Myocyte (in vitro differentiated cells): ENCODE measurements at places on chromosomes 6 and 20.

DNA sequence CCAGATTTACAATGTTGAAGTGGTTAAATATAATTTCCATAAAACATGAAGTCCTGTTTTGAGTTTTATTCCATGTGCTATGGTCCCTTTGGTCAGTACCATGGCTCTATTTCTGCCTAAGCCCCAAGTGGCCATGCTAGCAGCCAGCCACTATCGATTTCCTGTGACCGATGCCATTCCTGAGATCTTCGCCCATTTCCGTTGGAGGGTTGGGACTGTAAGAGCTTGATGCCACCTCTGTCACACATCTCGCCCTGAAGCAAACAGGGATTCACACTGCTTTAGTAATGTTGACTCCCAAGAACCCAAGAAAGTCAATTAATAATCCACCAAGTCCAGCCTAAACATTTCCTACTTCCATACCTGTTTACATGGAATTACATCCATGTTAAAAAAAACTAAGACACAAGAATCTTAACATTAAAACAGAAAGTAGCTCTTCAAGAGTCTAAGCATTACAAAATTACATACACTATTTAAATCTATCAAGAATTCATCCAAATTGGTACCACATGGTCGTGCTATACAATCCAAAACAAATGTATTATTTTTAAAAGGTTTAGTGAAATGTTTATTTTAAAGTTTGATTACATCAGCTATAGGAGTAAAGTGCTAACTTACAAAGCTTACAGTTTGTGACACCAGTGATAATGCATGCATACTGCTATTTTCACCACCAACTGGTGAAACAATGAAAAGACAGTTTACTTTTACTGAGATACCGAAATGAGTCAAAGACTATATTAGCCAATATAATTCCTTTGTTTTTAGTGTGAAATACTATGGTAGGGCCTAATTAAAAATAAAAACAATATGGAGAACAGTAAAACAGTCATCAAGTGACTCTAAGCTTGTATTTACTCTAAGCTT lies 2.5 kb downstream of the RBM39 start:
- peak; percentile 24 for DNase-seq

DNA sequence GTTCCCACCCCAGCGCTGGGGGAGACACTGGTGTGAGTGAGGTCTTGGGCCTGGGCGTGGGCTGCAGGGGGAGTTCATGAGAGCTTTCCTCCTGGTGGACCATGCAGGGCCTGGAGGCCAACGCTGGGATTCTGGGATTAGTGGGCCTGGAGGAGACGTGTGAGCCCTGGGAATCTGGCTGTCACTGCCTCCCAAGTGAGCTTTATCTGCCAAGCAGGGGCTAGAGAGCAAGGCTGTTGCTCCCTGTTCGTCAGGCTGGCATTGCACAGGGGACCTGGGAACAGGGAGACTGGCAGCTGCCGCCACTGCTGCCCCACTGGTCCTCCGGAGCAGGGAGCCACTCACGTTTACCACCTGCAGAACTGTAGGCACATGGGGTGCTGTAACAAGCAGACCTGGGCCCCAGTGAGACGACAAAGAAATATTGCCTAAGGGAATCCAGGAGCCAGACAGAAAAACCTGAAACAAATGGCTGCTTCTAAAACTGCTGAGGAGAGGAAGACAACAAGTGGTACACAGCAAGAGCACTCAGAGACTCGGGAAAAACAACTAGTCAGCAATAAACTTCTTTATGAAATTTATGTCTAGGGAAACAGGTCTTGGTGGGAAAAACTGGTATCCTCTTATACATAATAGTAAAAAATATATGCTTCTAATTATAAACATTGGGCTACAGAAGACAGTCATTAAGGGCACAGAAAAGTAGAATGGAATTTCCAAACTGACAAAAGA lies 45.2 kb downstream of the PPP1R3G start:
- no peak for DNase-seq

- no peak for DNase-seq
Observed at GRCh38 chr6:17242087-17242486, 39.1 kb upstream of the RBM24 start.

DNA sequence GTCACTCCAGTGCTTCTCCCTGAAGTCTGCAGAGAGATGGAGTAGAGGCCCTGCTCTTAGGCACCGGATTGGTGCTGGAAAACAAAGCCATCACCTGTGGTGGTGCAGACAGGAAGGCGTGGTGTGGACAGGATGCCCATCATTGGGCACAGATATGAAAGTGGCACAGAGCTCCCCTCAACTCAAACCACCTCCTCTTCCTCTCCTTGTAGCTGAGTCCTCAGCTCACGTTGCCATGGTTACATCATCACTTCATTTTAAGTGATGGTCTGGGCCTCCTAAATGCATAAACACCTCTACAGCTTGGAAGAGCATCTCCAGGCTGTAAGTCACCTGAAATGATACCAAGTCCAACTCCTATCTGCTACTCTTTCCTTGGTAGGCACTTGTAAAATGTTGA lies 8.0 kb upstream of the RTF2 start:
- DNase-seq, result no peak

DNA sequence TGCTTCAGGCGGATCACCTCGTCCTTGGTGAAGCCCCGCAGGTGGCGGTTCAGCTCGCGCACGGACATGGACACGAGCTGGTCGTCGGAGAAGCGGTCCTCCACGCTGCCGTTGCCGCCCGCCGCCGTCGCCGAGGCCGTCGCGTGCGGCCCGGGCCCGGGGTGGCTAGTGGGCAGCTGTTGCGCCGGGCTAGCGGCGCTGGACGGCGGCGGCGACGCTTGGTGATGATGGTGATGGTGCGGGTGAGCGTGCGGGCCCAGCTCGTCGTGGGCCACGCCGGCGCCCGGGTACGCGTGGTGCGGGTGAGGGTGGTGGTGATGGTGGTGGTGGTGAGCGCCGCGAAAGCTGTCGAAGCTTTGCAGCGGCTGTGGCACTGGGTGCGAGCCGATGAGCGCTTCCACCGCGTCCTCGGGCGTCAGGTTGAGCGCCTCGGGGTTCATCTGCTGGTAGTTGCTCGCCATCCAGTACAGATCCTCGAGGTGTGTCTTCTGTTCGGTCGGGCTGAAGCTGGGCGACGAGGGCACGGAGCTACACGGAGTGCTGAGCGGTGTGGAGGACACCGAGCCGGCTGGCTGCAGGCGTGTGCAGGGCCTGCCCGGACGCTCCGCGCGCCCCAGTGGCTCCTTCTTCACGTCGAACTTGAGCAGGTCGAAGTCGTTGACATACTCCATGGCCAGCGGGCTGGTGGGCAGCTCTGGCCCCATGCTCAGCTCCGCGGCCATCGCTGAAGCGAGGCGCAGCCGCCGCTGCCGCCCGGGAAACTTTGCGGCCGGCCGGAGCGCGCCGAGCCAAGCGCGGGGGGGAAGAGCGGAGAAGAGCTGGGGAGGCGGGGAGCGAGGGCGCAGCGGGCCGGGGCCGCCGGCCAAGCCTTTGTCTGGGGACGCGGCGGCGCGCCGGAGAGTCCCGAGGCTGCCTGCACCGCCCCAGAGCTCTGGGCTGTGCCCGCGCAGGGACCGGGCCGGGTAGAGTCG lies 622 bp downstream of the MAFB start:
- no peak for DNase-seq

DNA sequence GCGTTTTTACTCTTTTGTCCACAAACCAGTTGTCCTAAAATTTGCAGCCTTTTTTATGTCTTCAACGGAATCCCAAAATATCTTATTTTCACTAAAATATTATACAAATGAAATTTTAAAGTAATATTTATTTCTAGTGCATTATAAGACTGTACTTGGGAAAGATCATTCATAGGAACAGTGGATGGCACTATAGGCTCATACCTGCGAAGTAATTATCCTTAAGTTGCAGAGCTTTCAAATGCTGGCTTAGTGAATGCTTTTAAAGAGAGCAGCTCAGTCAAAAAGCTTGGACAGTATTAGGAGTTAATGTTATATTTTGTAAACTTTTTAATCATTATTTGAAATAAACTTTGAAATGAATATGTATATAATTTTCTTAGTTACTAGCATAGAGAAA lies 254.9 kb downstream of the CDKAL1 start:
- DNase-seq, result peak; percentile 33

DNA sequence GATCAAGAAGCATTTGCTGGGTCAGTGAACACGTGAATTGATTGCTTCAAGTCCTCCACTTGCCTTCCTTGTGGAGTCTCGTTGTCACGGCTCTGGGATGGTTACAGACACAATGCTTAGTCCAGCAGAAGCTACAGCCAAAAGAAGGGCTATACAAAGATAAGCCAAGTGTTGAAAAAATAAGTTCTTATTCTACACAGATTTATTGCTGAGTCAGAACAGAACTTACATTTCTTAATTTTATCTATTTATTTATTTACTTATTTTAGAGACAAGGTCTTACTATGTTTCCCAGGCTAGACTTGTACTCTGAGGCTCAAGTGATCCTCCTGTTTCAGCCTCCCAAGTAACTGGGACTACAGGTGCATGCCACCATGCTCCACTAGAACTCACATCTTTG lies 199.0 kb downstream of the MYLK4 start:
- DNase-seq, result no peak

DNA sequence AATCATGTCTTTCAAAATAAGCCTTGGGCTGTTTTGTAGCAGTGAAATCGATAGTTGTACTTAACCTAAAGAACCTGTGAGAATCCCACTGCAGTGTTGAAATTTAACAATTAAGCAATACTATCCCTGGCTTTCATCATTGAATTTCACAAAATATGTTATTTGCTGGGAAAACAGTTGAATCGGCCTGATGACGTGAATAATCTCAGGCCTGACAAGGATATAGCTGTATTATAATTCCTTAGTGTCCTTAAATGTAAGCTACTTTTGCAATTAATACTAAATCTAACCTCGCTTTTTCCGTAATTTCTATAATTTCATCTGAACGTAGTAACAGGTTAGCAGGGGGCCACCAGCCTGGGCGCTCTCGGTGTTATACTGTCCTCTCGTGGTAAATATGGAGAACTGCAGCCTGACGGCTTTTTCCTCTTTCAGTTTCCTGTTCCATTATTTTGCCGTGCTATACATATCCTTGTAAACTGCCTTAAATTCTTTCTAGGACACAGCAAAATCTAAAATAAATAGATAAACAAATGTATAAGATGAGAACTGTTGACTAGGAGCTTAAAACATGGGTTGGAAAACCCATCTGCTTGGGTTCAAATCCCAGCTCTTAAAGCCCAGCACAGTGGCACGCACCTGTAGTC lies 24.0 kb downstream of the MTFR2 start:
- peak; percentile 56 for DNase-seq

- DNase-seq, result no peak
Observed at GRCh38 chr20:33353013-33353402, 48.3 kb downstream of the CDK5RAP1 start.

DNA sequence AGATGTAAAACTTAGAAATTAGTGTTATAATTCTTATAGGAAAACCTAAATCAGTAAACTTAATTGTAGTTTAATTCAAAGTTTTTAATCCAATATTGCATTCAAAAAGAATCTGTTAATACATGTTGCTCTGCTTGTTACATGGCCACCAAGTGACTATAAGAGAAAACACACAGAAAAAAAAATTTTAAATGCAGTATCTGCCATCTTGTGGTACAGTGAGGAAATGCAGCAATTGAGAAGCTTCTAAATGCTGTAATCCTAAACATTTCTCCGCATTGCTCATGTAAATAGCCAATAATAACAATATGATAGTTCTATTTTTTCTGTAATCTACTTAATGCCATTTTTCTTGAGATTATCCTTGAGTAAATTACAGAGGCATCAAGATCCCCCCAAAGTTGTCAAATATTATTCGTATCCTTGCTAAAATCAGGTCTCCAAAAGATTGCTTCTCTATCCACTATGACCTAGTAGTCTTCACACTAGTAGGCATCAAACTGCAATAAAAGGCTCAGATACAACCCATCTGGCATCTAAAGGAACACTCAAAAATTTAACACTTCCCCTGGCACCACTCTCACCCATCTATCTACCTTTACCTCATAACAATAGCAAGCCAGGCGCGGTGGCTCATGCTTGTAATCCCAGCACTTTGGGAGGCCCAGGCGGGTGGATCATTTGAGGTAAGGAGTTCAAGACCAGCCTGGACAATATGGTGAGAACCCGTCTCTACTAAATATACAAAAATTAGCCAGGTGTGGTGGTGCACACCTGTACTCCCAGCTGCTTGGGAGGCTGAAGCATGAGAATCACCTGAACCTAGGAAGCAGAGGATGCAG lies 34.6 kb downstream of the HDAC2 start:
- peak; percentile 68 for DNase-seq

DNA sequence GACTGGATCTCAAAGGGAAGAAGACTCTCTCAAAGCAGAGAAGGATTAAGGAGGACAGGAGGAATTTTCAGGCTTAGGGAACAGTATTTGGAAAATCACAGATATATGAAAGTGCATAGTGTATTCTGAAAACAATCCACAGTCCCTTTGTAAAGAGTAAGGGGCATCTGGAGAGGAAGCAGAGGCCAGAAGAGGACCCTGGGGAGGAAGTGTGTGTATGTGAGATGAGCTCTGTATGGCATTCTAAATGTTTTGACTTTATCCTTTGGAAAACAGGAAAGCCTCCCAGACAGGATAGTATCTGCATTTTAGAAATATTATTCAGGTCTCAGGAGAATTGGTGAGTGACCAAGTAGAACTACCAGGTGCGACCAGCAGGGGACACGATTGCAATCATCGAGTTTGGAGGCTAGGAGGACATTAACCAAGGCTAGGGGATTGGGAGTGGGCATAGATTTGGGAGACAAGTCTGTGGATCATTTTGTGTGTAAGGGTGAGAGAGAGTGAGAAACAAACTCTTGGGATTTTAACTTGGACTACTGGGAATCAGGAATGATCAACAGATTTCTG lies 38.3 kb upstream of the FAM184A start:
- no peak for DNase-seq

DNA sequence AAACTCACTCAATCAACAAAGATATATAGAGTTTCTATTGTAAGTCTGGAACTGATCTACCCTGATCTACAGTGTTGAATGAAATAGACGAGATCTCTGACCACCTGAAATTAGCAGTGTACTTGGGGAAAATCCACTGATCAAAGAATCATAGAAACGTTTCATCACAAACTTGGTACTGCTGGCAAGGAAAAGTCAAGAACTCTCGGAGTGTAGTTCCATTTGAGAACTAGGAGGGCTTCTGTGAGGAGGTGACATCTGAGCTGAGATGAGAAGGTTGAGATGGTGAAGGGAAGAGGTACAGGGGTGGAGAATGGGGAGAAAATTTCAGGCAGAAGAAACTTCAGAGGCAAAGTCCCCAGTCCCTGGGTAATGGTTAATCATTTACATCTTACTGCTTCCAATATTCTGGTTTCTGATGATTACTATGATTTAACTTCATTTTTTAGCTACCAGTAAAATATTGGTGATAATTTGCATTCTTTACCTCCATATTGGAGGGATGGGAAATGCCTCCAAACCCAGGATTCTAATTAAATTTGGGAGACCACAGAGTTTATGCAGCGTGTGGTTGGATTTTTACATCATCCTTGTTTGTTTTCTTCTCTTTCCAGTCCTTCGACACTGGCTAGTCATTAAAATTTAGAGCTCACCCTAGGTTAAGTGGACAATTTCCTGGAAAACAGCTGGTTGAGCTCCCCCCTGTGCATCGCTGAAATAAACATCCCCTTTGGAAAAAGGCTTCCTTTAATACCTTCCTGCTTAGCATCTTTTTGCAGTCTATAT lies 191.9 kb downstream of the BCAS1 start:
- no peak for DNase-seq

- no peak for DNase-seq
Observed at GRCh38 chr6:139611327-139612134, 237.1 kb upstream of the CITED2 start.

- DNase-seq, result peak; percentile 55
Observed at GRCh38 chr20:49790077-49790798, 22.4 kb upstream of the SLC9A8 start.

GRCh38 chr6:45806172-45806571 lies 209.5 kb downstream of the CLIC5 start:
- DNase-seq, result no peak
